ENCODE measurements at places on chromosomes 7 and 10. TPM values are rescaled to one million over a fixed set of nuclear protein-coding genes. Genes with fewer than 3 reads are reported as not detected.

C10orf67 gene
- 1.7 TPM for polyA plus RNA-seq

TMEM229A gene
- 0.08 TPM for polyA plus RNA-seq

HABP2 gene
- polyA plus RNA-seq = 0.39 TPM

CPA4 gene
- polyA plus RNA-seq = 0.21 TPM

DNA sequence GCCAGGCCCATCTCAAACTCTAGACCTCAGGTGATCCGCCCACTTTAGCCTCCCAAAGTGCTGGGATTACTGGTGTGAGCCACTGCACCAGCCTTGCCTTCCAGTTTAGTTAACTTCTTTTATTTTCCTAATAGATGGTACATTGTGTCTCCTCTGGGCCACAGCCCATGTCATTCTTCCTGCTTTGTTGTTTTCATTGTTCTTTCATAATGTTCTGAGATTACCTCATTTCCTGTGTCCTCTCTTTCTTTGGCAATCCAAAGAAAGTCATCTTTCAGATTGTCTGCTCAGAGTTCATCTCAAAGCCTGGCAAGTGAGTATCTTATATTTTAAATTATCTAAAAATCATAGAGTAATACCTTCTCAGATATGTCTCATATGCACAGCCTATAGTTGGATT lies at the start of gene OLAH:
Gene OLAH (plus strand): TSS at position 270 of the 400 bp plus-strand sequence. CDS start 3,346 bp downstream, outside the sequence.
- no peak for DNase-seq

DNA sequence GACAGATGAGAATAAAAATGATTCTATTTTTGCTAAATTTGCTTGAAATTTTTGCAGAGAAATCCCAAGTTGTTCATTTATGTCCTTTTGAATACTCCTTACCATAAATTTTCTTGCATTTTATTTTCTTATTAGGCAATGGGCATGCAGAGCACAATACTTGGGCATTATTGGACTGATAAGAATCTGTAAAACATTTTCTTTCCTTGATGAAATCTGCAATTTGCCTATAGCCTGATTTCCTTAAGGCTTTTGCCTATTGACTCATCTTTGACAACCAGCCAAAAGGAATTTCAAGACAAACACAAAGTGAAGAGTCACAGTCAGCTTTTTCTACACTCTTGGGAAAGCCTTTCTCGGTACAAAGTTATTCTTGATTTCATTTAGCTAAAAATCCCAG lies 30.5 kb upstream of the GNAT3 start:
- no peak for DNase-seq

GRCh38 chr10:81179805-81180452 lies 642.2 kb downstream of the SH2D4B start:
- no peak for DNase-seq

GRCh38 chr7:126637538-126637937 lies 615.2 kb downstream of the GRM8 start:
- DNase-seq = no peak

- DNase-seq = no peak
Measured at GRCh38 chr10:120573355-120573754, 116.3 kb downstream of the PLPP4 start.

DNA sequence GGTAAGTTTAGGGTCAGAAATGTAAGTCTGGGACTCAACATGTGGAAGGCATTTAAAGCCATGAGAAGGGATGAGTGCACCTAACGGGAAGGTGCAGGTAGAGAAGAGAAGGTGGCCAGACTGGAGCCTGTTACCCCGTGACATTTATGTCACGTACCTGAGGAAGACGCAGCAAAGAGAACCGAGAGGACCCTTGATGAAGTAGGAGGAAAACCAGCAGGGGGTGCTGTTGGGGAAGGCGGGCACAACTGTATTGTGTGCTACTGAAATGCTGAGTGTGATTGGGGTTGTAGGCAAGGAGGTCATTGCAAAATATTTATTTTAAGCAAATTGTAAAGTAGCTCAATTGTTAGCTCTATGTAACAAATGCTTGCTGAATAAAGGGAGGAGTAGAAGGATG lies 338.2 kb upstream of the PRKCQ start:
- no peak for DNase-seq

DNA sequence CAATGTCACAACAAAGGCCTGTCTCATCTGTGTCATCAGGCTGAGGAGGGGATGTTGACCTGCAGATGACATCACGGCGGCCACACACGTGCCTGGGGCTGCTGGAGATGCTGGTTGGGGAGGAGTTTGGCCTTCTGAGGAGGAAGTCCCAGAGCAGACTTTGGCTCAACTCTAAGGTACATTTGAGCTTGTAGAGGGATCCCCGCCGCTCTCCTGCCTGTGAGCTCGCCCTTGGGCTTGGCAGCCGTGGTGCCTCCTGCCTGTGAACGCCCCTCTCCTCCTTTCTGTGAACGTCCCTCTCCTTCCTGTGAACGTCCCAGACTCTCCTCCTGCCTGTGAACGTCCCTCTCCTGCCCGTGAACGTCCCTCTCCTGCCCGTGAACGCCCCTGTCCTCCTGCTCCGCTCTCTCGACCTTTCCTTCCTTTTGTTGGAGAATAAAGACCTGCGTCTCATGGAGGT lies 176.4 kb downstream of the DNAJB6 start:
- no peak for DNase-seq

GRCh38 chr7:2470204-2471021 lies 5.8 kb downstream of the GRIFIN start:
- DNase-seq = no peak

- no peak for DNase-seq
Measured at GRCh38 chr7:133478591-133479135, 225.8 kb downstream of the EXOC4 start.

DNA sequence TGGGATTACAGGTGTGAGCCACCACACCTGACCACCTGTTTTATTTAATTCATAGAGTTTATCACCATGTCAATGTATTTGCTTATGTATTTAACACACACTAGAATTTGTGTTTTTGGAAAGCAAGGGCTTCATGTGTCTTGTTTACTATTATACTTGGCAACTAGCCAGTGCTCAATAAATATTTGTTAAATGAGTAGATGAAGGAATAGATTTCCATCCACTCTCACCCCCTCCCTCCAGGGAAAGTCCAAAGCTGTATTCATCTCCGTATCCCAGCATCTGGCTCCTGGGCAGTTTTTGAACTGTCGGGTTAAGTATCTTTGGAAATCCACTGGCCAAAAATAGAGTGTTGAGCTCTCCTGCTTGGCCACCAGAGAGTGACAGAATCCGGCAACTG lies 4.6 kb upstream of the RADIL start:
- no peak for DNase-seq
